ENCODE measurements at places on chromosomes 7 and 10. TPM values are rescaled to one million over a fixed set of nuclear protein-coding genes. Genes with fewer than 3 reads are reported as not detected.

- no peak overlapping the region for H3K27ac ChIP-seq
- H3K27me3 ChIP-seq: peaks cover 12% of the 10 kb centered on the region
- DNase-seq: no peak
- no peak overlapping the region for H3K4me3 ChIP-seq
- no peaks in the 10 kb centered on the region for H3K36me3 ChIP-seq
- H3K4me1 ChIP-seq: no peaks in the 10 kb centered on the region
Observed at GRCh38 chr10:113316506-113316905, 236.3 kb upstream of the HABP2 start.

GRCh38 chr10:71795248-71795647, 21.9 kb upstream of the VSIR start:
- DNase-seq: peak; percentile 62
- H3K4me3 ChIP-seq: no peak overlapping the region
- H3K4me1 ChIP-seq: peaks cover 28% of the 10 kb centered on the region
- H3K27ac ChIP-seq: no peak overlapping the region
- no peaks in the 10 kb centered on the region for H3K36me3 ChIP-seq

GLI3 gene
- 0.18 TPM for total RNA-seq

- H3K36me3 ChIP-seq: no peaks in the 10 kb centered on the region
- H3K27me3 ChIP-seq: no peaks in the 10 kb centered on the region
- H3K4me3 ChIP-seq: no peak overlapping the region
- no peaks in the 10 kb centered on the region for H3K4me1 ChIP-seq
- DNase-seq: no peak
Observed at GRCh38 chr7:144454256-144455039, 51.0 kb upstream of the NOBOX start.

DNA sequence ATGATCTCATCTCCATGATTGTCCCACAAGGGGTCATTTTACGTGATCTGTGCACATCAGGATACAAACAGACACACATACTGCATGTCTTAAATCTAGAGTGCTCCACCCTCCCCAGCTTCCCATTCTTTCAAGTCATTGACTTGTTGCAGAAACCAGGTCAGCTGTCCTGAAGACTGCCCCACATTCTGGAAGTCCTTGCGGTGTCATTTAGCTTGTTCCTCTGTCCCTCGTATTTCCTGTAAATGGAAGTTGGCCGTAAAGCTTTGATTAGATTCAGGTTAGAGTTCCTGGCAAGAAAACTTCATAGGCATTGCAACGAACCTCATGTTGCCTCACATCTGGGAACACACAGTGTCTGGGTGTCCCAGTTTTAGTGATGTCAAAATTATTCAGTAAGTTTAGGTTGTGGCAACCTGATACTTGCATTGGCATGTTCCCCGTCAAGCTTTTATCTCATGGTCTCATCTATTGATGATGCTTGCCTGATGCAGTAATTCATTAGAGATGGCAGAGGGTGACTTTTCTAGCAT, 417.4 kb upstream of the GALNT17 start:
- H3K4me3 ChIP-seq: no peak overlapping the region
- H3K27ac ChIP-seq: no peak overlapping the region

DNA sequence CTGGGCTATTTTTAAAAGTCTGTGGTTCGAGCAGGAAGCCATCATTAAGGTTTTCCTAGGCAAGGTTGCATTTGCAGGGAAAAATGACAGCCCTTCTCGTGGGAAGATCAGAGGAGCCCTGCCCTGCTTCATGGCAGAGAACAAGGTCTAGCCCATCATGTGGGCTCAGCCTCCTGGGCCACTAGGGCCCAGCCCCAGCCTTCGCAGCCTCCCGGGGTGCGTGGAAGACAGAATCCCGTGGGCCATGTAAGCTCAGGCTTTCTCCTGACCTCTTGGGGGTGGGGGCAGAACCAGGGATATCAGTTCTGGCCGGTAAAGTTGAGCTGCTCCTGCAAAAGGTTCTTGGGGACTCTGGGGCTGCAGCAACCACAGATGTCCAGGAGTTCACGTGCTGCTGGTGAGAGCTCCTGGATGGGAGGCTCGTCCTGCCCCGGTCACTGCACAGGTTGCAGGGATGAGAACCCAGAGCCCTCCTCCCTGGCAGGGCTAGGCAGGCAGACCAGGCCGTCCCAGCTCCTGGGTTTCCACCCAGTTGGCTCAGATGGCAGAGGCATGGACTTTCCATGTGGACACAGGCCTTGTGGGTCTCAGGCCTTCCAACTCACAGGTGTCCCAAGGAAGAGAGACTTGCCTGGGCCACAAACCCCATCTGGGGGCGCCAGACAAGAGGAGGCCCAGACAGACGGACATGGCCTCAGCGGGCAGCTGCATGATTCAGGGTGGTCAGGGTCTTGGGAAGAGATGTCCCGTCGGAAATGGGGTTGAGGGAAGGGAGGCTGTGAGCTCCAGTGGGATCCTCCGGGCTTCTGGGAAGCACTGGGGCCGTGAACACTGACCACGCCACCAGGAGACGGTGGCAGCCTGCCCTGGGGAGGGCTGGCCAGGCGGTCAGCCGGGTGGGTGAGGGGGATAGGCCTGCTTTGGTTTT, 126.2 kb downstream of the NEURL1 start:
- no peaks in the 10 kb centered on the region for H3K27me3 ChIP-seq
- H3K27ac ChIP-seq: peak overlapping the region; percentile 70
- DNase-seq: peak; percentile 16
- H3K4me3 ChIP-seq: peak overlapping the region; percentile 13
- peaks cover 53% of the 10 kb centered on the region for H3K4me1 ChIP-seq

DNA sequence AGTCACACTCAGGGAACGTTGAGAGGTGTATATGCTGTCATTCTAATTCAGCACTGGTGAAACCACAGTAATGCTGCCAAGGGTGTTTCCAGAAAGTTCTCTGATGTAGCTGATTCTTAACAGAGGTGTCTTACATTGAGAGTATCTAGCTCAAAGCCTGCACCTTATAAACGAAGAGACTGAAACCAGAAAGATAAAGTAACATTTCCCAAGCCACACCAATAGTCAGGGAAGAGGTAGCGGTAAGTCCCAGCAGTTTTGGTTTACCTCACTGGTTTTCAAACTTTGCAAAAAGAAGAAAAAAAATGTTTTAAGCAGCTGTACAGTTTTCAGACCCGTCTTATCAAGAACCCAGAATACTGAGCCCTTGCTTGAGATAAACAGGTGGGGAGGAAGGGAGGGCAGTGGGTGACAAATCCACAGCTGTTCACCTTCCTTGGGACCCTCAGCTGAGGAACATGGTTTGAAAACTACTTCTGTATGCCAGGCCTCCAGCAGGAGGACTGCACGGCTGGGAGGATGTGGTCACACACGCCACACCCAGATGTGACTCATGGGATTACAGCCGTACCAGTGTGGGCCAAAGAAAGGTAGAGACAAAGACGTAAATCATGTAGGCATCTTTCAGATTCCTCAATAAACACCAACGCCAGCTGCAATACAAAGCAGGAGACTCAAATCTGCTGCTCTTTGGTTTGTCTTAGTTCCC, 63.9 kb upstream of the GSDME start:
- no peaks in the 10 kb centered on the region for H3K27me3 ChIP-seq
- H3K36me3 ChIP-seq: peaks cover 71% of the 10 kb centered on the region
- H3K4me1 ChIP-seq: peaks cover 15% of the 10 kb centered on the region
- H3K27ac ChIP-seq: peak overlapping the region; percentile 80
- DNase-seq: peak; percentile 74
- no peak overlapping the region for H3K4me3 ChIP-seq

NUDT13 gene
- 4.7 TPM for total RNA-seq

DNA sequence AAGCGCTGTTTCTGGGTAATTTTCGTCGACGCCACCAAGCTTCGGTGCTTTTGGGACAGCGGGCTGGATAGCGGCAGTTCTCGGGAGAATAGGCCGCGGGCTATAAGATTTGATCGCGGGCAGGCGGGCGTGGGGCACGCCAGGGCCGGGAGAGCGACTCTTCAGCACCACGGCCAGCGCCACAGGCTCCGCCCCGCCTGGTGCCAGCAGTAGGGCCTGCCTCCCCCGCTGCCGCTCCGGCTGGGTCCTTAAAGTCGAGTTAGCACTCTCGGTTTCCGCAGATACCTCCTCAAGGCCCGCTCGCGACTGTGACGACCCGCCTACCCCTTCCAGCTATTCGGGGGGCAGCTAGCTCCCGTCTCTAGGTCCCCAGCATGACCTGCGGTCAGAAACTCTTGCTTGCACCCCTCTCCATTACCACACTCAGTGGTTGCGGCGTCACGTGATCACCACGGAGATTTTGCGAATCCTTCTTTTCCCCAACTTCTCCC, 9.4 kb downstream of the NXPH1 start:
- no peak overlapping the region for H3K27ac ChIP-seq
- H3K36me3 ChIP-seq: no peaks in the 10 kb centered on the region
- H3K4me3 ChIP-seq: no peak overlapping the region
- H3K27me3 ChIP-seq: peaks cover 6% of the 10 kb centered on the region
- DNase-seq: peak; percentile 71

DNA sequence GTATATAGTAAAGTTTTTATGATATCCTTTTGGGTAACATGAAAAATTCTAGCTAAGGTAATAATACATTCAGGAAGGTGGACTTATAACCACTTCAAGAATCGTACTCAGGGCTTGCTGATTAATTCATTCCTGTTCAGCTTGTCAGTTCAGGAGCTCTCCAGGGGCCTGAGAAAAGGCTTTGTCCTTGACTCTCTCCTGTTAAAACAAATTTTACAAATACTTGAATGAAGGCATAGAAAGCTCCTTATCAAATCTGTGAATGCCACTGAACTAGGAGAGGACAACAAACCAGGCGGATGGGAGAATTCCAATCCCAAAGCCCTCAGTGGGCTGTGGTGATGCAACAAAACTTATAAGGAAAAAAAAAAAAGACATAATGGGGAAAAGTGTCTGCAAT, 354.5 kb upstream of the ZMIZ1 start:
- no peaks in the 10 kb centered on the region for H3K36me3 ChIP-seq
- H3K27me3 ChIP-seq: no peaks in the 10 kb centered on the region
- no peak overlapping the region for H3K27ac ChIP-seq
- H3K4me1 ChIP-seq: no peaks in the 10 kb centered on the region
- H3K4me3 ChIP-seq: no peak overlapping the region

DNA sequence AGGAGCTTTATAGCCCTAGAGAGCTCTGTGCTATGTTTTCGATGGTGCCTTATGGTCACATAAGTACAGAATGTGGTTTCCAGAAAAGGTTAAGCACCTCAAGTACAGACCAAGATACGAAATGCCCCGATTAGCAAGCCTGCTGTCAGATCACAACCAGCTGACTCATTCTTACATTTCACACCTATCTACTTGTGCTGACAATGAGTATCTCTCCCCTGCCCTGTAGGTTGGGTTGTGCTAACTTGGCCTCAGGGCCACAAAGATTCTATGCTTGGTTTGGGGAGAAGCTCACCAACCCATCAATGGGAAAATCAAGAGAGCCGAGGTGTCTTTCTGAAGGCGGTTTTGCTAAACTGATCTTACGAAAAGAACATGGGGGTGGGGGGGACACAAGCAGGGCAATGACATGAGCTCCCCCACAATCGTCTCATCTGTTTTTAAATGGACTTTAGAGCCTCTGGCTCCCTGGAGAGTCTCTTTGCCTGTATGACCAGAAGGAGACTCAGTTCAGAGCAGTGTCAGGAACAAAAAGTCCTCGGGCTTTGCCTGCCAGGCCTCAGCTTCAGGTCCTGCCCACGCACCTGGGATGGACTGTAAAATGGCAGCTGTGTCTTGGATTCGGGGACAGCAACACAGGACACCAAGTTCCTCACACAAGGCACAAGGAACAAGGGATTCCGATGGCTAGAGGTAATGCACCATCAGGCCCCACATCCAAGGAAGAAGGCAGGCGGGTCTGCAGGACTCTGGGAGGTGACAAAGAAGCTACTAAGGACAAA, 55.1 kb downstream of the FAM53B start:
- peak; percentile 48 for DNase-seq
- H3K36me3 ChIP-seq: peaks cover 28% of the 10 kb centered on the region
- H3K27me3 ChIP-seq: no peaks in the 10 kb centered on the region
- peak overlapping the region; percentile 33 for H3K27ac ChIP-seq
- no peak overlapping the region for H3K4me3 ChIP-seq

NPC1L1 gene
- 0.02 TPM for total RNA-seq

DNA sequence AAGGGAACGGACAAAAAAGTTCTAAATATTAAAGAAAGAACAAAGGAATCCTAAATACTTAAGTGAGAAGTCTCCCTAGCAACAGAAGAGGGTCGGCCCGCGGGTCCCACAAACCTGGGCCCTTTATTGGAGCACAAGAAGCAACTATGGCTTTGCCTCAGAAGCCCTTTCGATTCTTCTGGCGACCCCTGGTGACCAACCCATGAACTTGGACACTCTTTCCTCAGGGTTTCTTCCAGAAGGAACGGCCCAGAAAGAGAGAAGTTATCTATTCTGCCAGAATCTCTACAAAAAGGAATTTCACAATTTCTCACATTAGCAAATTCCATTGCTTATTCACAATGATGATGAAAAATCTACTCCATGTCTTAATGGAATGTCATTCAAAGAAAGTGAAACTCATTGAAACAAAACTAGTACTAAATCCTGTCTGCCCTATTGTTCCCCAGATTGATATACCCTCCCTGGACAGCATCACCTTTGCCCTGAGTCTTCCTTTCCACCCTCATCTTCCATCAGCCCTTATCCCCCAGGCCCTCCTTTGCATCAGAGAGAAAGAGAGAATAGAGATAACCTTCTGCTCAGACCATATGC, 43.7 kb downstream of the CPVL start:
- no peaks in the 10 kb centered on the region for H3K4me1 ChIP-seq
- H3K36me3 ChIP-seq: no peaks in the 10 kb centered on the region
- peaks cover 4% of the 10 kb centered on the region for H3K27me3 ChIP-seq
- peak; percentile 19 for DNase-seq
- H3K4me3 ChIP-seq: no peak overlapping the region

All from K562 (cell line).